ENCODE measurements at places on chromosomes 12 and 14.

GRCh38 chr12:122021193-122021821, 377 bp upstream of the BCL7A start:
- no peak for DNase-seq

DNA sequence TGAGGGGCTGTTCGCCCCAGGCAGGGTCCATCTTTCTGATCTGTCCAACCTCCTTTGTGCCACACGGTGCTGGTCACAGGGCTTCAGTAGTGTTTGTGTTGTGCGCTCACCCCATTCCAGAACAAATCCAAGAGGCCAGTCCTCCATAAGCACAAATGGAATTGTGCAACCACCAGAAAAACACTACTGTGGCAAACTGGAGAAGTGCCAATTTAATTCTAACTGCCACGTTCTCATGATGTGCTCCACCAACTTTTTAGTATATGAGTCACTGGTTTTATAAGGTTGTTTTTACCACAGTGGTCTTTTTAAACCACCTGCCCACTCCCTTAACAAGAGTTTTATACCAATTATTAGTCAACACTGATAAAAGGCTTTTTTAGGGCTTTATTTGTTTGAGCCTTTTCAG, 380.2 kb downstream of the NAV3 start:
- DNase-seq: peak; percentile 2

DNA sequence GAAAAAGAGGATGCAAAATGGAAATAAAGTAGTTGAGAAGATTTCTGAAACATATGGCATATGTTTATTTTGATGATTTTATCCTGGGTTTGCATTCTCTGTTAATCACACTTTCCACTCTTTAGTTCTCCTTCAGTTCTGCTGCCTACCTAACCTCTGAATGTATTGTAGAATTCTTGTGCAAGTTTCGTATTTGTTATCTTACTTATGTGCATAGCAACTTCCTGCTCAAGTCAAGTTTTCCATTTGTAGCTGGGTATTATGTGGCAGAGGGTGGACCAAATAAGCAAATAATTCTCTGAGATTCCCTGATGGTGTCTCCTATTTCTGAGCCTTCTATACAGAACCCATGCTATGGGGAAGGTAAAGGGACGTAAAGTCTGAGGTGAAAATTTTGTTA, 381.6 kb downstream of the FOXG1 start:
- no peak for DNase-seq

DNA sequence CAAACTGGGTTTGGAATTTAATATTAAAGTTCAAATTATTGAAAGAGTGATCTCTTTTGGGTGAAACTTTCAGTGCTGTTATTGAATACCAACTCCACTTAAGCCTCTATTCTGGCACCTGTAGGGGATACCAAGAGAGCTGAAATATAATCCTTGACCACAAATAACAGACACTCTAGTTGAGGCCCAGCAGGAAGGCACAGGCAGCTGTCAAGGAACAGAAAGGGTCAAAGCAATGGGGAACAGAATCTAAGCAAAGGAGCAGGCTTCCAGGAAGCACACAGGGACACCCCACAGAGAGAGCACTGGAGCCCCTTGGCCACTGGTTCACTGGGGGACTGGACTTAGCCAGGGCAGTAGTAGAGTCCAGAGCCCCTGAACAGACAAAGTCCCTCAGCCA, 120.9 kb upstream of the SFSWAP start:
- DNase-seq: no peak

GRCh38 chr12:6772726-6773589, 638 bp downstream of the LAG3 start:
- DNase-seq: no peak

GRCh38 chr14:35374263-35374712, 30.3 kb downstream of the NFKBIA start:
- DNase-seq: peak; percentile 84

DNA sequence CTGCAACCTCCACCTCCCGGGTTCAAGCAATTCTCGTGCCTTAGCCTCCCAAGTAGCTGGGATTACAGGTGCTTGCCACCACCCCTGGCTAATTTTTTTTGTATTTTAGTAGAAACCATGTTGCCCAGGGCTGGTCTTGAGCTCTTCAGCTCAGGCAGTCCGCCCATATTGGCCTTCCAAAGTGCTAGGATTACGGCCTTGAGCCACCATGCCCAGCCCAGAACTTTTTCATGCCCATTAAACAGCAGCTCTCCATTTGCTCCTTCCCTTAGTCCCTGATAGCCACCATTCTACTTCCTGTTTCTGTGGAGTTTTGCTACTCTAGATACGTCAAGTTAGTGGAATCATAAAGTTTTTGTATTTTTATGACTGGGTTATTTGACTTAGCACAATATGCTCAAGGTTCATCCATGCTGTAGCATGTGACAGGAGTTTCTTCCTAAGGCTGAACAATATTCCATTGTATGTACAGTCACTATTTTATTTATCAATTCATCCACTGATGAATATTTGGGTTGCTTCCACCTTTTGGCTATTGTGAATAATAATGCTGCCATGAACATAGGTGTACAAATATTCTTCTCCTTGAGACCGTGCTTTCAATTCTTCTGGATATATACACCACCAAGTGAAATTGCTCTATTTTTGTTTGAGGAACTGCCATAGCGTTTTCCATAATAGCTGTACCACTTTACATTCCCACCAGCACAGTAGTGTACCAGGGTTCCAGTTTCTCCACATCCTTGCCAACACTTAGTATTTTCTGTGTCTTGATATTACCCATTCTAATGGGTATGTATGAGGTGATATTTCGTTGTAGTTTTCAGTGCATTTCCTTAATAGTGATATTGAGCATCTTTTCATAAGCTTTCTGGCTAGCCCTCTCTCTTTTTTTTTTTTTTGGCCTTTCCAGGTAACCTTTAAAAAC, 15.0 kb downstream of the ATF1 start:
- DNase-seq: no peak

DNA sequence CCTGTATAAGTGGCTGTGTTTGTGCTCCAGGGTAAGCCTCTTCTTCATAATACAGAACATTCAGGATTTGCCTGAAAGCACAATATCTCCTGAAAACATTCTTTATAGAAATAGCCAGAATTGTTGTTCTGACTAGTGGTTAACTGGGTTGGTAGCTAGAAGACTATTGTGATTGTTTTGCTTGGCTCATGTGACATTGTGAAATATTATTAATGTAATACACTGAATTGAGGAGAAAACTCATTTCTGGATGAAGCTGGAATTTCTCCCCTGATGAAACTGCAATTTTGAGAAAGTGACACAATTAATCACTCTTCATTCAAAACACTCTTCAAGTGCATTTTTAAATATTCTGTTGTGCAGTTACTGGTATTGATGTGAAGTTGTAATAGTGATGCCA, 172.3 kb upstream of the PTPRQ start:
- DNase-seq: no peak

GRCh38 chr12:49665384-49665783, 41.8 kb downstream of the FMNL3 start:
- no peak for DNase-seq

GRCh38 chr12:65532764-65533163, 254.3 kb downstream of the MSRB3 start:
- DNase-seq: no peak

DNA sequence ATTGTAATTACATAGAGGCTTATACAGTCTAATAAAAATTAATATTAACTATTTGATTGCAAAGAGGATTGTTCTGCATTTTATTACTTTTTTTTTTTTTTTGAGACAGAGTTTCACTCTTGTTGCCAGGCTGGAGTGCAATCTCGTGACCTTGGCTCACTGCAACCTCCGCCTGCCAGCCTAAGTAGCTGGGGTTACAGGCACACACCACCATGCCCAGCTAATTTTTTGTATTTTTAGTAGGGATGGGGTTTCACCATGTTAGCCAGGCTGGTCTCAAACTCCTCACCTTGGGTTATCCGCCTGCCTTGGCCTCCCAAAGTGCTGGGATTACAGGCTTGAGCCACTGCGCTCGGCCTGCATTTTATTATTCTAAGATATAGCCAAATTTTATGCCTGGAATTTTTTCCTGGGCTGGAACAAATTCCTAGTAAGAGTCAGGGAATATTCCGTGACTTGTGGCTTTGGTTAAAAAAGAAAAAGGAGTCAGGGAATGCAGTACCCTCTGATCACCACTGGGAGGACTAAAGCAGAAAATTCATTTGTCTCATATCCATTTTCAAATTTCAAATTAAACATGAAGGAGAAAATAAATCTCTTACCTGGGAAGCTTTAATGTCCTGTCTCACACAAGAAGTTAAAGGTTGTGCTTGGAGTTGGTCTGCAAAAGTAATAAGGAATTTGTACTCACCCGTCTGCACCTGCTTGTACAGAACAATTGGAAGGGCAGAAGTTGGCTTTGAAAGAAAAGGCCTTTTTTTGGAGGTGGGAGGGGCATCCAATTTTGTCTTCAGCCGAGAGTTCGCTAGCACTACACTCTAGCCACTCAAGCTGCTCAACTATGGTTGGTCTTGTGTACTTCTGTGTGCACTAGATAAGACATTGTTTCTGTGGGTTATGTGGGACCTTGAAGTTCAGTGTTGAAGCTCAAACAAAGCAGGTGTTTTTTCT, 8.7 kb downstream of the MARK3 start:
- DNase-seq: no peak

GRCh38 chr12:65561798-65562382, 262.4 kb upstream of the HMGA2 start:
- no peak for DNase-seq
